ENCODE measurements at places on chromosomes 6 and 20. TPM values are rescaled to one million over a fixed set of nuclear protein-coding genes. Genes with fewer than 3 reads are reported as not detected.

Gene RBPJL
- not detected for total RNA-seq

Gene PAK5
- not detected for total RNA-seq

Gene STMND1
- not detected for total RNA-seq

Gene F13A1
- total RNA-seq, result 1.1 TPM

Gene ASIP
- 0.82 TPM for total RNA-seq

Gene MEP1A
- total RNA-seq, result not detected

Gene AURKA
- total RNA-seq, result 105 TPM

Gene PAX1
- total RNA-seq, result not detected

Gene SCGN
- not detected for total RNA-seq

Gene OPRL1
- total RNA-seq, result 6.1 TPM

Gene LST1
- 4.2 TPM for total RNA-seq

Gene SPATA25
- 5.8 TPM for total RNA-seq

Gene BCKDHB
- 25.7 TPM for total RNA-seq

Gene CLPSL2
- not detected for total RNA-seq

Gene SLC35A1
- total RNA-seq, result 21.2 TPM

Gene TAF4
- 38.9 TPM for total RNA-seq

Gene CGA
- total RNA-seq, result not detected

Gene IRAK1BP1
- 8.1 TPM for total RNA-seq

Gene IYD
- not detected for total RNA-seq

Measured in OCI-LY7 (cell line).